Activated T-helper 1 cell treated with anti-CD3 and anti-CD28 coated beads, Interleukin-2, amount 50 U/mL, for 16 hours (primary cell): ENCODE measurements at places on chromosomes 1 and 21.

DNA sequence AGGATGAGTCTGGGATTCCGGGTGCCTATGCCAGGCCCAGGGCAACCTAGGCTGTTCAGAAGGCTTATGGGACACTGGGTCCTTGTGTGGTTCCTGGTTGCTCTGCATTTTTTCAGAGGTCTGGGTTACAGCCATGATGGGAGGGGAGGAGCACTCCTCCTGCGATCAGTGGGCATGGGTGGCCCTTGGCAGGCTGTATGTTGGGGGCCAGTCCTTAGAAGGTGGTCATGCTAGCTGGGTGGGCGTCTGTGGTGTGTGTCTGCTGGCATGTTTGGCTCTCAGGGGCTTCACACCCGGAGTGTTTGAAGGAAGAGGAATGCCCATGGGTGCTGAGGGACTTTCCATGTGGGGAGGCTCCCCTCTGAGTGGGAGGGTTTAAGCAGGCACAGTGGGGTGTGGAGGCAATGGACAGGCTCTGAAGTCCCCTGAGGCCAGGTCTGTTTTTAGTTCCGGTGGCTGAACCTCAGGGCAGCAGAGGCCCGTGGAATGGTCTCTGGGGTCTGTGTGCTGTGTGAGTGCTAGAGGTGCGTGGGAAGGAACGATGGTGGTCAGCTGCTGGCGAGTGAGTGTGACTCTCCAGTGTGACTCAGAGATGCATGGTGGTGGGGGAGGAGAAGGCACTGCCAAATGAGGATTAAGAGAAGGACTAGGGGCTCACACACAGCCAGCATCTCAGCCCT is 25.3 kb downstream of the CACNA1E start:
- DNase-seq, result no peak

GRCh38 chr1:62397301-62397700 is 39.5 kb upstream of the USP1 start:
- no peak for DNase-seq

DNA sequence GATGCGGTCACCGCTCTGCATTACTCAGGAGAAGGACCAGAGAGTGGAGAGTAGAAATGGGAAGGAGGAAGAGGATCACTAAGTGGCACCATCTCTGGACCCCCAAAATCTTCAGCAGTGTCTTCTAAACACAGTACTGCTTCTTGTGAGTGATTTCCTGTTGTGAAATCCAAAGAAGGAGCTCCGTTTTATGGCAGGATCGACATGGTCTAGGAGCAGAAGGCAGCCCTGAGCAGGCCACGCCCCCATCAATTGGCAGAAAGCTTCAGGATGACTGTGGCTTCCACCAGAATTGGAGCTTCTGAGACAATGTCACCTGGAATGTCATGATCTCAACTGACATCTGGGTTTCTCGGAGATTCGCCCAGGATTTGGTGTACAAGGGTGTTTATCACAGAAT is 171.5 kb downstream of the ADSS2 start:
- no peak for DNase-seq

DNA sequence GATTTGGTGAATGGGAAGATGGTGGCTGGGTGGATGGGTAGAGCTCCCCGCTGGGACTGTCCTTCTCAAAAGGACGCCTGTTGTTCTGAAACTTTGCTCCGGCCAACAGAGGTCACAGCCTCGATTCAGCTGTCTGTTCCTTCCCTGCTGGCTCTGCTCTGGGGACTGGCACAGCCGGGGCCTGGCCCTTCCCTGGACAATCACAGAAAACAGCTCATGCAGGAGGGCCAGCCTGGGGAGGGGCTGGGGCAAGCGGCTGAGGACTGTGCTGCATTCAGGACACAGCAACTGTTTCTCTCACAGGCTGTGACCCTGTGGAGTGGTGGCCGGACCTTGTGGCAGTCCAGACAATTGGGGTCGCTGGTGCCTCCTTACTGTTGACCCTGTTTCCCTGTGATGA is 110.7 kb upstream of the TMEM51 start:
- no peak for DNase-seq

DNA sequence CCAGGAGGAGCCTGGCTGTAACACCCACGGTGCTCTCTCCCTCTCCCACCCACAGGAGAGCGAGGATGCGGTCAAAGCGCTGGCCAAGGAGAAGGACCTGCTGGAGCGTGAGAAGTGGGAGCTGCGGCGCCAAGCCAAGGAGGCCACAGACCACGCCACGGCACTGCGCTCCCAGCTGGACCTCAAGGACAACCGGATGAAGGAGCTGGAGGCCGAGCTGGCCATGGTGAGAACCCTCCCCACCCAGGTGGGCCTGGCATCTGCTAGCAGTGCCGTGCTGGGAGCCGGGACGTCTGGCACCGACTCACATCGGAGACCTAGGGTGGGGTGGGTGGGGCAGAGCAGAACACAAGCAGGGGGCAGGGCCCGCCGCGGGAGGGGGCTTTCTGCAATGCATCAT is 109.6 kb upstream of the TMEM51 start:
- no peak for DNase-seq

- DNase-seq, result no peak
These were observed 34.3 kb downstream of the PIK3C2B start for GRCh38 chr1:204460346-204460745.

- DNase-seq, result no peak
These were observed 80.9 kb downstream of the PCBP3 start for GRCh38 chr21:45724345-45724961.

GRCh38 chr1:67615886-67616285 is 69.1 kb upstream of the GADD45A start:
- no peak for DNase-seq

GRCh38 chr1:13661539-13661938 is 38.4 kb upstream of the PRDM2 start:
- no peak for DNase-seq

DNA sequence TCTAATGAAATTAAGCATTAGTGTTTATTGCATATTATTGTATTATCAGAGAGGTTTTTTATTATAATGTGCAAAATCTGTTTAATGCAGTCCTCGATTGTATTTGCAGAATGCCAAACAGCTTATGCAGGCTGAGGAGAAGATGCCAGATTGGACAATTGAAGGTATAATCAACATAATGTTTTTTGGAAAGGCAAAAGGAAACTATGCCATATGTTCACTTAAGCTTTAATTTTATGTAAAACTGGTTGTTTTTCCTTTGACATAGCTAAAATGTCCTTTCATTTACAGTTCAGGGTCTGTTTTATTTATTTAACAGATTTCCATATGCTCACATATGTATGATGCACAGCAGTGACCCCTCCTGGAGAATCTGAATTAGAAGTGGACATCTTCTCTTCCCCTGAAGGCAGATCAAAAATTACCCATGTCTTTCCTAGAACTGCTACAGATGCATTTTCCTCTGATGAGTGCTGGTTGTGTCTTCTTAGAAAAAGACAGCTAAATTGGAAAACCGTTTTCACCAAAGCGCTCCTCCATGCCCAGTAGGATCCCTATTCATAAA is 143.5 kb upstream of the USH2A start:
- DNase-seq, result no peak
